Forelimb muscle (tissue), 1 donor: ENCODE measurements at places on chromosomes 11 and 22. TPM values are rescaled to one million over a fixed set of nuclear protein-coding genes. Genes with fewer than 3 reads are reported as not detected.

The MMP11 gene
- 9.1 TPM for polyA plus RNA-seq

DNA sequence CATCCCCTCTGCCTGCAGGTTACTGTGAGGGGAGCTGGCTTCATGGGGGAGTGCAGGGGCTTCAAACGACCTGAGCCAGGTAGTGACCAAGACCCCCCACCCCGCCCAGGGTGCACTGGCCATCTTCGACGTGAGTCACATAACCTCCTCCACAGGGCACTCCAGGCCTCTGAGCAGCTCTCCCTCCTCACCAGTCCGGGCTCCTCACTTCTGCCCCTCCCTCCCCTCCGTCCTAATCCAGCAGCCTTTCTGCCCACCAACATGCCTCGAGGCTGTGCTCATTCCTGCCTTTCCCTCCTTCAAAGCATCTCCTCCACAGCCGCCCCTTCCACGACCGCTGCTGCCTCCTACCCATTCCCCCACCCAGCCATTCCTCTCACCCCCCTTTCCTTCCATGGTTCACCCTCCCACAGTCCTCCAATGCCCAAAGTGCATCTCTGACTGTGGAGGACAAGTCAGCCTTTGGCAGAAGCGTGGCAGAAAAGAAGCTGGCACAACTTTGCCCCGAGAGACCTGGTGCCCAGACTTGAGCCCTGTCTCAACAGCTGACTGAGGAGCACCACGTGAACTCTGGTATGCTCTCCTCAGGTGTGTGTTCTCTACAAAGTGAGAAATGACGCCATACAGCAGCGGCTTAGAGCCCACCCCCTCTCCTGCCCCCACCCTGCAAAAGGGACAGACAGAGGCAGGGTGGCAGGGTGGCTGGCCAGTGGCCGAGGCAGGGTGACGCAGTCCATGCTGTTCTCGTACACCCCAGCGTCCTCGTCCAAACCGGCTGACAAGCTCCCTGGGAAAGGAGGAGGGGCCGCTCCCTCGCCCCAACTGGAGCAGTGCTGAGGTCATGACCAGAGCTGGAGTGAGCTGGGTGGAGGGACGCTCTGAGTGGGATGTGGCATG lies 30.4 kb downstream of the OPCML start:
- no peak for DNase-seq

GRCh38 chr11:7787239-7787638 lies 9.5 kb downstream of the OR5P2 start:
- no peak for DNase-seq

DNA sequence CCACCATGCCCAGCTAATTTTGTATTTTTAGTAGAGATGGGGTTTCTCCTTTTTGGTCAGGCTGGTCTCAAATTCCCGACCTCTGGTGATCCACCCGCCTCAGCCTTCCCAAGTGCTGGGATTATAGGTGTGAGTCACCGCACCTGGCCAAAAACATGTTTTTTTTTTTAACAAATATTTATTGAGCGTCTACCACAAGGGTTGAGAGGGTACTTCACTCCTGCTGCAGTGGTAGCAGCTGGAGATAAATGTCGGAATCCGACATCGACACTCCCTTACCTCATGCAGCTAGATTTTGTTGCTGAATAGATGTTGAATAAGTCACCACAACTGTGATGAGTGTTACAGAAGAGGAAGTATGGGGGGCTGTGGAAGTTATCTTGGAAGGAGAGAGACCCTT lies 971 bp downstream of the DNAJB13 start:
- no peak for DNase-seq

DNA sequence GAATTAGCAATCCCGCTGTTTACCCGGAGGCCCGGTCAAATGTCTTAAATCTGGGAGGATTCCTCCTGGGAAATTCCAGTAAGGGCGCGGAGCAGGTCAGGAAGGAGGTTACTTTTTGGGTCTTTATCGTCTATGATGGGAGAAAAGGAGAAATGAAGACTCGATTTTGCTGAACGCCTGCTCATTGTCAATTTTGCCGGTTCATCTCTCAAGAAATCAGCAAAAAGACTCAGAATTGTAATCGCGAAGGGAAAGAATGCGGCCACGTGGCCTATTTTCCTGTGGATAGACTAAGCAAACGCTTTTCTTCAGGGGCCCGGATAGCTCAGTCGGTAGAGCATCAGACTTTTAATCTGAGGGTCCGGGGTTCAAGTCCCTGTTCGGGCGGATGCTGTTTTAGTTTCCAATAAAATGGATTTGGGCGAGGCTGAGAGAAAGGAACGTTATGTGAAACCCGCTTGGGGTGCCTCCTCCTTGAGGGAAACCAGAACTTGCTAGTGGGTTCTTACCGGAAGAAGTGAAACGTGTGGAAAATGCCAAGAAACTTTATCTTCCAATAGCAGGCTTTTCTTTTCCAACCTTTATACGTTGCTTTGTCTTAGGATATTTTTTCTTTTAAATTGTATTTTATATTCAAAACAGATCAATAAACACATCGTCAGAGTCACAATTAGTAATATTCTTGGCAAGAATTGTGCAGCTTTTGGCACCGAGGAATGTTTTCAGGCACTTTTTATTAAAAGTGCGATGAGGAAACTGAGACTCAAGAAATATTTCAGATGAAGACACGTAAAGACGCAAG lies 45.0 kb downstream of the OR4D9 start:
- DNase-seq: no peak

- DNase-seq: no peak
Measured at GRCh38 chr11:19816040-19816439, 103.4 kb downstream of the NAV2 start.
